Activated effector memory CD4-positive, alpha-beta T cell treated with Interleukin-2 at 50 U/mL for 16 hours (primary cell): ENCODE measurements at places on chromosomes 11 and 22.
A peak's percentile ranks its signal among the peaks of the same experiment; 100 is the strongest.

DNA sequence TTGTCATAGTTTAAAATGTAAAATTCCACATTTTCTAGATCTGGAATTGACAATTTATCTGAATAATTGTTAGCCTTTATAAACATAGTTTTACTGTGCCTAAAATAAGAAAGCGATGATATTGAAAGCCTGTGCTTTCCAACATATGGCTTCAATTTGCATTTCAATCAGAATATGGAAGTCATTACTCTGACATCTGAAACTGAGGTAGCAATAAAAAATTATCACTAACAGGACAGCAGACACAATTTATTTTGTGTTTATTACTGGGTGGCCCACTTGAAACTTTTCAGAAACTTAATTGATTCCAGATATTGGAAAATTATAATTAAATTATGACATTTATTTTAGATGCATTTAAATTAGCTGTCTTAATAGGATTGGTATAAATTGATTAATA is 78.5 kb downstream of the TMEM135 start:
- DNase-seq: no peak

- DNase-seq: peak; percentile 31
Observed at GRCh38 chr11:118434553-118435289, 1.6 kb upstream of the KMT2A start.

GRCh38 chr22:27786291-27786932 is 15.1 kb downstream of the MN1 start:
- no peak for DNase-seq

- DNase-seq: no peak
Observed at GRCh38 chr22:23793326-23793725, 6.6 kb downstream of the SMARCB1 start.

DNA sequence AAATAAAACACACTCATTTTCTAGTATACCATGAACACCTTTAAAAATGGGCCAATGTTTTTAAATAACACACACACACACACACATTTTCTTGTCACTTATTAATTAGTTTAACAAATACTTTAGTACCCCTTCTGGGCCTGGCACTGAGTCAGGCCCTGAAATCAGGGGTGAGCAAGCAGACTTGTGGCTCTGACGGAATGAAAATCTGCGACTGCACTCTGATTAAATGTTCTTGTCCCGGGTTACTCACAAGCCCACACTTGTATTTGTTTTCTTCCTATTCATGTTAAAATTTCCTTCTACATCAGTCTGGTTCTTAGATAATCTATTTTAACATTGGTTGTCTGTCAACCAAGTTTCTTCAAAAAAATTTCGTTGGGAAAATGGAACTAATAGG is 43.0 kb upstream of the PDGFD start:
- DNase-seq: no peak

- DNase-seq: no peak
Observed at GRCh38 chr11:12152321-12152720, 41.9 kb downstream of the MICAL2 start.
